ENCODE measurements at places on chromosomes 16 and 17.

- no peak for DNase-seq
Observed at GRCh38 chr17:39775031-39775430, 37.3 kb downstream of the GRB7 start.

DNA sequence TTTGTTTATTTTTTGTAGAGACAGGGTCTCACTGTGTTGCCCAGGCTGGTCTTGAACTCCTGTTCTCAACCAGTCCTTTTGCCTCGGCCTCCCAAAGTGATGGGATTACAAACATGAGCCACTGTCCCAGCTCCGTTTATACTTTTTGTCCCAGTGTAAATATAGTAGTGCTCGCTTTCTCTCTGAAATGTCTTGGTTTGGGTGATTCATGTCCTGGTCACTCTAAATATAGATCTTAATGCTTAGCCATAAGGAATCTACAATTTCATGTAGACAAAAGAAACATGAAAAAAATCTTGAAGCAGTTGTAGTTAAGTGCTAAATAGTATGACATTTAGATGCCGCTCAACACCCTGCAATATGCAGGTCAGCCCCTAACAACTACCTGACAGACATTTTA is 126.9 kb downstream of the KATNIP start:
- no peak for DNase-seq

- DNase-seq = peak; percentile 61
Observed at GRCh38 chr17:41689497-41690299, 1.0 kb downstream of the EIF1 start.

DNA sequence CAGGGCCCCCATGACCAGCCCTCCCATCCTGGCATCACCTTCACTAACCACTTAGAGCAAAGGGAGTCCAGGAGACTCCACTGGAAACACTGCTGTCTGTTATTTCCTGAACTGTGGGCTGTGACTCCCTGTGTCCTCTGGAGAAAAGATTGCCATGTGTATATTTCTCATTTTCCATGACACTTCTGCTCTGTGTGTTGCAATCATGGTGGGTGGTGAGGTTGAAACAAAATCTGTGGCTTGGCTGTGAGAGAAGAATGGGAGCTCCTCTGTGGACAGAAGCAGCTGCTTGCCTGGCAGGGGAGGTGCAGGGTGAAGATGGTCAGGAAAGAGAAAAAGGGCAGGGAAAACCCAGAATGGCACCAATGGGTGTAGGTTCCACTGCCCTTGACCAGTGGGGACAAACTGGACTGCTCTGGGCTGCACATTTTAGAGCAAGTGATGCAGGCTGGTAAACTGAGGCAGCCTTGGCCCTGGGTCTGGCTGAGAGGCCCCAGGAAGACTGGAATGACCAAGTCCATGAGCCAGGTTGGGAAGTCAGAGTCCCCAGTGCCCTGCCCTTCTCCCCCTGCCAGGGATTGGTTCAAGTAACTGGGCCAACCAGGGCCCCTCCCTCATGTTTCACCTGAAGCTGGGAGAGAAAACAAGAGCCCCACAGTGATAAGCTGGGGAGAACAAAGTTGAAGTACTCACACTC is 314.3 kb downstream of the C16orf95 start:
- DNase-seq = no peak

- no peak for DNase-seq
Observed at GRCh38 chr17:66373944-66374817, 71.8 kb downstream of the PRKCA start.

All from muscle of back (tissue), 13 donors.